ENCODE measurements at places on chromosomes 5 and 9. TPM values are rescaled to one million over a fixed set of nuclear protein-coding genes. Genes with fewer than 3 reads are reported as not detected.
A peak's percentile ranks its signal among the peaks of the same experiment; 100 is the strongest.

PCA3 gene
- not detected for total RNA-seq

- DNase-seq: peak; percentile 47
These were observed 607 bp downstream of the UHRF2 start for GRCh38 chr9:6413365-6414246.

- no peak for DNase-seq
These were observed 101.3 kb upstream of the DMRT1 start for GRCh38 chr9:740221-740620.

DNA sequence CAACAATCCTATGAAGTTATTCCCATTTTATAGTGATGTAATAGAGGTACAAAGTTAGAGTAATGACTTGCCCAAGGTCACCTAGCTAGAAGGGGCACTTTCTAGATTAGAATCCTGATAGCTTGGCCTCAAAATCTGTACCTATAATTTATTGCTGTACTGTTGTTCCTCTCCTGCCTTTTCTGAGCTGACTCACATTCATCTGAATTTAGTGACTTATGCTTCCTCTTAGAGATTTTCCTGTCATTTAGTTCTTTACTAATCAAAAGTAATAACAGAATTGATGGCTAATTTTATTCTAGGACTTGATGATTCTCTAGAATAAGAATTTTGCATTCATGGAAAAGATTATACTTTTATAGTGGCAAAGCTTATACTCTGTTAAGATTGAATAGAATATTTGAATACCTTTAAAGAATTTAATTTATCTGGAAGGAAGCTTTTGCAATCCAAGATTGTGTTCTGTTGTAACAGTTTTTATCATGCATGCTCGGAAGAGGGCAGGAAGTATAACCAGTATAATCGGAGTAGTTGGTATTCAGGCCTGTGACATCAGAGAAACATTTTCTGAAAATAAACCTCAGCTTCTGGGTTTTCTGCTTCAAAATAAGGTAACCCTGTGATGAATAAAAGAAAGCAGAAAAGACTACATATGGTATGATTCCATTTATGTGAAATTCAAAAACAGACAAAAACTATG is 21.3 kb downstream of the CYSTM1 start:
- DNase-seq: no peak

IL4 gene
- total RNA-seq: not detected

DNA sequence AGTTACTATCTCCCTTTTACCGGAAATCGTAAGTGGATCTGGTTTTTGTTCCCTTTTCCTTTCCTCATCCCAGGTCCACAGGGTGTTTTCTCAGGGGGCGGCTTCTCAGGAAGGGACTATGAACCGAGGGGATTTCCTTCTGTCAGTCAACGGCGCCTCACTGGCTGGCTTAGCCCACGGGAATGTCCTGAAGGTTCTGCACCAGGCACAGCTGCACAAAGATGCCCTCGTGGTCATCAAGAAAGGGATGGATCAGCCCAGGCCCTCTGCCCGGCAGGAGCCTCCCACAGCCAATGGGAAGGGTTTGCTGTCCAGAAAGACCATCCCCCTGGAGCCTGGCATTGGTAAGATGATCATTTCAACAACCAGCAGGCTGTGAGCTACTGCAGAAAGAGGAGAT is 75.8 kb downstream of the GOLPH3 start:
- no peak for DNase-seq

DNA sequence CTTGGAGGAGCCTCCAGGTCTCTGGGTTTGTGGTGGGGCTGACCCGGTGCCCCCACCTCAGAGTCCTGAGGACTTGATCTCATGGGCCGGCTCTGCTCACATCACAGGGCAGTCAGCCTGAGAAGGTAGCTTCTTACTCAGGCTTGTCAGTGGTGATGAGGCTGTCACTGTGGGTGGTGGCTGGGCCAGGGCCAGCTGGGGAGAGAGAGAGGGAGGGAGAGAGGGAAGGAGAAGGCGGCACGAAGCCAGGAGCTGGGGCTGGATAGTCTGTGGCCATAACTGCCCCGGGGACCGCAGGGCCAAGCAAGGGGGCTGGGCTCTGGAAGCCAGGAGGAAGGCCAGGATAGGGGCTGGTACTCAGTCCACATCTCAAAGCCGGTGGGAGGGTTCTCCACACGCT is 6.5 kb downstream of the NTNG2 start:
- DNase-seq: no peak

SLC36A3 gene
- not detected for total RNA-seq

- no peak for DNase-seq
These were observed 50.0 kb downstream of the MFAP3 start for GRCh38 chr5:154088801-154089200.

PLCXD3 gene
- total RNA-seq: 0.07 TPM

GRCh38 chr9:9920425-9921060 is 692.3 kb downstream of the PTPRD start:
- DNase-seq: no peak

NR2F1 gene
- total RNA-seq: 0.34 TPM

Data from WTC11 (cell line).